Central memory CD8-positive, alpha-beta T cell (primary cell): ENCODE measurements at places on chromosomes 5 and 9.

DNA sequence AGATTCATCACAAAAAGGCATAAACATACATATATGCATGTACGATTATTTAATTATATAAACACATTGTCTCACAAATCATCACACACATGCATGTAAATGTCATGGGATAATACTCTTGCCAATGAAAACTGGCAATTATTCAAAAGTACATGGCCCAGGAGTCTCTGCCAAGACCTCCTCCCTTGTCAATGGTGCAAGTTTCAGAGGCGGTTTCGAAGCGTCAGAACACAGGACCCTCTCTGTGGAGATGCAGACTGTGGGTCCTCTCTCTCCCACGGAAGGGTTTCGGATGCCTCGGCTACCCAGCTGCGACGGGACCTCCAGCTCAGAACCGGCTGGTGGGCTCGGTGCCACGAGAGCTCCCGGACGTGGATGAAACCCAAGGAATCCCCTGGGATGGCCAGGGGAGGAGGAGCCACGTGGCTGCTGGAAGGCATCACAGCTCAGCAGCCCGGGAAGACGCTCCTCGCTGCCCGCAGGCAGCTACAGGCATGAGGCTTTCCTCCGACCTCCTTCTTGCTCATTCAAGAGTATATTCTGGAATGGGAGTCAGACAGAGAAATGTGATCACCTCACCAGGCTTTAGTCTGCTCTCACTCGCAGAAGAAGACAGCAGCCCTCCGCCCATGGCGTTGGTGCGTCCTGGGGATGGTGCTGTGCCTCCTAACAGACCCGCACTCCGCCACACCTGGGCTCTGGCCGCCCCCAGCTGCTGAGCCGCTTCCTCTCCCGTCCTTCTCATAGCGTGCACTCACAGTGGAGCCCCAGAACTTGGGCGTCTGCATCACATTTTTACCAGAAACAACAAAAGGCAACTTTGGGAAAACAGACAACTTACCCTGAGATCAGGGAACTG is 308.8 kb downstream of the IRX2 start:
- DNase-seq = no peak

GRCh38 chr9:95605101-95605500 is 88.3 kb upstream of the PTCH1 start:
- no peak for DNase-seq

- DNase-seq = no peak
Measured at GRCh38 chr5:133455676-133456075, 156.7 kb downstream of the FSTL4 start.

GRCh38 chr5:74963407-74963806 is 89.0 kb downstream of the GCNT4 start:
- DNase-seq = no peak

DNA sequence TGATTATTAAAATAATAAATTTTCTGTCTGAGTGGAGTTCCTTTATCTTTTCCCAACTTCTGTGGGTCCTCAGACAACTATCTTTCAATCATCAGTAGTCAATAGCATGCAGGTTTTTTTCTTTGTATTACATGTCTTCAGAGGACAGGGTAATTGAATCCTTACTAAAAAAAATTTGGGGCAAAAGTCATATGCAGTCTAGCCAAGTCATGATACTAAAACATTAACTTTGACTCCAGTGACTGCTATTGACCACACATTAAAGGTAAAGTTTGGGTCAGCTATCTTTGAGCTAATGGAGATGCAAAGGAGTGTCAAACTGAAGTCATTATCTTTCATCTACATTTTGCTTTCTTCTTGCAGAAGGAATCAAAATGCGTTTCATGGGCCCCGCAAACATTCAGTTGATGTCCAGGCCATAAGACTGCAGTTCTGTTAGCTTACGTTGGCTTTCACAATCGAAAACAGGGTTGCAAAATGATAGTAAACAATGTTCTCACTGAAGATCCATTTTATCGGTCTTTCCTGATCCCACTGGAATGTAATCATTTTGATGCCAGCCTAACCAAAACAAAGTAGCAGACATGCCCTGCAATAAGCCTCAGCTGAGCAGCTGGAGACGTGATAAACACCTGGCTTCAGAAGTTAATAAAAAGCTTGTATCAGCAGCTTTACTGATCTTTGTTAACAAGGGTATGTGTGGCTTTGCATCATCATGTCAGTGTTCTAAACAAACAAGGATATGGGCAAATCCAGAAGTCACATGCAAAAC is 186.1 kb upstream of the PRLR start:
- no peak for DNase-seq

GRCh38 chr5:105806596-105806995 is 1864.1 kb downstream of the EFNA5 start:
- no peak for DNase-seq

DNA sequence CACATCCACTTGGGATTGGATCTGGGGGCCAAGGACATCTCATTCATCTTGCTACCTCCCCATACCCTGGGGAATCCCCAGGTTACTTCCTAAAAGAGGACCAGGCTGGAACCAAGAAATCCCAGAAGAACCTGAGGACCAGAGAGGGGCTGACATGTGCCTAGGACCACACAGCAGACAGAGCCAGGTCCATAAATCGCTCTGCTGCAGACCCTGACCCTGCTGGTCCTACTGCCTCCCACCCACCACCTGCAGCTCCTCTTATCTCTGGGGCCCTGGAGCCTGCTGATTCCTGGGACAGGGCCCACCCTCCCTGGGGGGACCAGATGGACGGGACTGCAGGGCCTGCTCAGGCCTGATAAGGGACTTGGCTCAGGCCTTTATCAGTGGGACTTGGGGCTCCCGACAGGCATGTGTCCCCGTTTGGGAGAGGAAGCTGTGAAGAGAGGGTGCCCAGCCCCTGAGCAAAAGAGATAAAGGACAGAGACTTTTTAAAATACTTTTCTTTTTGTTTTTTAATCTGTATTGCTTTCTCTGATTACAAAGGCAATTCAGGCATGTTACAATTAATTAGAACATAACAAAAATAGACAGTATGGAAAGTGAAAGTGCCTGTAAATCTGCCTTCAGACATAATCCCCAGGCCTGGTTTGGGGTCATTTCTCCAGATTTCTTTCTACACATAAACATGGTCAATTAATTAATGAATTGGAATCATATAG is 101.3 kb upstream of the LARP1 start:
- no peak for DNase-seq

DNA sequence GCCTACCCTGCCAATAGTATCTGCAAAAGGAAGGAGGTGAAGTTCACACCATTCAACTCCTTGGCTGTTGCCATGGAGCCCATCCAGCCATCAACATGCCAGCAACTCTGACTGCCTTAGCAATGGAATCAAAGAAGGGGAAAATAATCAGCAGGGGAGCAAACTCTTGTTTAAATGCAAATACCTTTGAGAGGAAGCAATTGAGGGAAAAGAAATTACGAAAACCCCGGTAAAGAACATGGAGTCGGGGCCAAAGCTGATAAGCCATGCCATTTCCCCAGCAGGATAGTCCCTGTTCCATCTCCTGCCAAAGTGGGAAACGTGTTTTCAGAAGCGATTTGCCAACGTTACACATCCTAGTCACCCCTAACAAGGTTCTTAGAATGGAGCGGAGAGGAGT is 69.0 kb downstream of the MFAP3 start:
- DNase-seq = no peak

DNA sequence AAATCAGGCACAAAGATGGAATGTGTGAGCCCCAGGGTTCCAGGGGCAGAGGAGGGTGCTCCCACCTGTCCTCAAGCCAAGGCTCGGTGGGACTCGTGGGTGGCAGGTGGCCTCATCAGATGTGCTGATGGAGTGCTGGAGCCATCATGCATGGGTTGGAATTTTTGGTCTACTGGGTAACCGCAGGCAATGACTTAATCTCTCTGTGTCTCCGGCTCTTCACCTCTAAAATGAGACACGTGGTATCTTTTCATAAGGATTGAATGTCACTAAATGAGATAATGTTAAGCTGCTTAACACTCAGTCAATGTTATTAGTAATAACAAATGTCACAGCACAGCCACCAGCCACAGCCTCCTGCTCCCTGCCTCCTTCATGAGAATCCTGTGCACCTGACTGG is 245.5 kb downstream of the HSPA4 start:
- no peak for DNase-seq

GRCh38 chr5:81779916-81780266 is 29.0 kb upstream of the SSBP2 start:
- no peak for DNase-seq

GRCh38 chr9:124574534-124575375 is 67.6 kb upstream of the NR5A1 start:
- no peak for DNase-seq

GRCh38 chr5:169062690-169063089 is 238.2 kb downstream of the SLIT3 start:
- no peak for DNase-seq

DNA sequence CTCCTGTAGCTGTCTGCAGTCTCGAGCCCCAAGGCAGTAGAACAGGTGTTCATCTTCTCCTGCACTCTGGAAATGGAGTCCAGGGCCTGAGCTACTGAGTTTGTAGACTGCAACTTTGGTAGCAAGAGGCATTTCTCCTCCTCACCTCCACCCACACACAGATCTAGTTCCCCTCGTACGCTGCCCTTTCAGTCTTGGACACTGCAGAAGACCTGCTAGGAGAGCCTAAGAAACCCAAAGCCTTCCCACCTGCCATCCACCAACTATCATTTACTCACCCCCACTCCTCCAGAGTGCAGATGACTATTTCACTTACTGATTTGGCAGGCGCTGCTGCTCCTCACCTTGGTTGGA is 59.0 kb downstream of the KCNIP1 start:
- DNase-seq = no peak

- DNase-seq = no peak
Measured at GRCh38 chr5:141349917-141350619, at the start of gene PCDHGB1. Gene PCDHGB1 (plus strand): TSS chr5:141350099. CDS start chr5:141350261, 162 bp downstream.
